ENCODE measurements at places on chromosomes 11 and 22. TPM values are rescaled to one million over a fixed set of nuclear protein-coding genes. Genes with fewer than 3 reads are reported as not detected.

- no peak for DNase-seq
These were observed 56.0 kb upstream of the CLMP start for GRCh38 chr11:123250892-123251656.

GRCh38 chr11:65454311-65454695 lies 31.7 kb downstream of the NEAT1 start:
- no peak for DNase-seq

GRCh38 chr11:60844045-60844869 lies 2.3 kb downstream of the CCDC86 start:
- no peak for DNase-seq

DNA sequence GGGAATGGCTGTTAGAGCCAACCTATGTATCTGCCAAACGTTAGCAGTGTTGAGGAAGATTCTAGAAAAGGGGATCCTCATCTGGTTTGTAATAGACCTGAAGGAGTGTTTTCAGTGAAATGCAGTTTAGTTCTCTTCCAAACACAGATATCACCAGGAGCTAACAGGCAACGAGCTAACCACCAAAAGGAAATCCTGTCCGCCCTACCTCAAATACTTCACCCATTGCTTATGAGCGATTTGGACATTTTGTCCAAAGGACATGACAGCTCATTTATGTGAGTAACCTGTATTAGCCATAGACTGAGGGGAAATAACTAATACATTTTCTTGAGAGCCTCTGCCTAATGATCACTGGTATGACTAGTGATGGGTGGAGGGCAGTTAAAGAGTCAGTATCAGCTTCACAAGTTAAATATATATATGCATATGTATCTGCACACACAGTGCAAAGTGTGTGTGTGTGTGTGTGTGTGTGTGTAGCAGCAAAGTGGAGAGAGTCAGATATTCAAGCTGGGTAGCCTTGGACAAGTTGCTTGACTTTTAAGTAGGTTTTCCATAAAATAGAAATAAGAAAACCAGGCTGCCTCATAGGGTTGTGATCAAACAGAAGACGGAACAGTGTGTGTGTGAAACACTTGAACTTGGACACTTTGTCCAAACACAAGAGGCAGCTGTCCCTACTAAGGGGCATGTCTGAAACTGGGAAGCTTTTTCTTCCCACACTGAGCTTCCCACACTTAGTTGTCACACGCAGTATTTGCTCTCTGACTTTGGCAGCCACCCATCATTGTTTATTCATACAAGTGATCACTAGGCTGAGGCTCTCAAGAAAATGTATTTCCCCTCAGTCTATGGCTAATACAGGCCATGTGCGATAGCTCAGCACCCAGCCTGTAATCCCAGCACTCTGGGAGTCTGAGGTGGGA lies 940 bp upstream of the C11orf91 start:
- DNase-seq: no peak

DNA sequence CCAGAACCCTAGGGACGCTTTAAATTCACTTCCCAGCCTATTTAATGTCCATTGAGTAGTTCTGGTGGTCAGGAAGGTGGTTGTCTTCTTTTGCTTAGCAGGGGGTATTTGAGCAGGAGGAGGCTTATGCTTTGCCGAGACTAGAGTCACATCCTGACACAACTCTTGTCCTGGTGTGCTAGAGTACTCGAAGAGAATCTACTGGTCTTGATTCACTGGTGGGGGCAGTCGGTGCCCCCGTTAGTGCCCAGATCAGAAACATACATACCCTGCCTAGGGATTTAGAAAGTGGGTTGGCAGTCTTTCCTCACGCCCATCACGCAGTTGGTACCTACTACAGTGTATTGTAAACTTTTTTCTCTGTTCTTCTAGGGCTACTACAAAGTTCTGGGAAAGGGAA lies 2.7 kb downstream of the RPL27A start:
- DNase-seq: no peak

GRCh38 chr22:29994027-29994715 lies 86.1 kb upstream of the HORMAD2 start:
- DNase-seq: no peak

DNA sequence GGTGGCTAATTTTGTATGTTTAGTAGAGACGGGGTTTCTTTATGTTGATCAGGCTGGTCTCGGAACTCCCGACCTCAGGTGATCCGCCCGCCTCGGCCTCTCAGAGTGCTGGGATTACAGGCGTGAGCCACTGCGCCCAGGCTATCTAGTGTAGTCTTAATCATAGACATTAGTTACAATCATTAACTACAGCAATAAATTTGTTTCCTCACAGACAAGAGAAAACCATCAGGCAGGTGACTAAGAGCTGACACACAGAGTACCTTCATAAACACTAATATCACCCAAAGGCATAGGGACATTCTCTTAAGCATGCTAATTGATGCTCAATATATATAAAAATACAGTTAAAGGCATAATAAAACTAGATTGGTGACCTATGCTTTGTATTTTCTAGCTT lies 19.4 kb downstream of the SDHD start:
- no peak for DNase-seq

DNA sequence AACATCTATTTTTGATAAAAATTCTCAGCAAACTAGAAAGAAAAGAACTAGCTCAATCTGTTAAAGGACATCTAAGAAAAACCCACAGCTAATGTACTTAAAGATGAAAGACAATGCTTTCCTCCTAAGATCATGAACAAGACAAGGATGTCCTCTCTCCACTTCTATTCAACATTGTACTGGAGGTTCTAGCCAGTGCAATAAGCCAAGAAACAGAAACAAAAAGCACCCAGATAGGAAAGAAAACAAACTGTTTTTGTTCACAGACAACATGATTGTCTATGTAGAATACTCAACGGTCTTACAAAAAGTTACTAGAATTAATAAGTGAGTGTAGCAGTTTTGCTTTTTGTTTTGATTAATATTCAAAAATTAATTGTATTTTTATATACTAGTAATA lies 7.8 kb downstream of the CD3D start:
- DNase-seq: no peak

GRCh38 chr11:35912883-35913624 lies 30.8 kb upstream of the LDLRAD3 start:
- DNase-seq: no peak

DNA sequence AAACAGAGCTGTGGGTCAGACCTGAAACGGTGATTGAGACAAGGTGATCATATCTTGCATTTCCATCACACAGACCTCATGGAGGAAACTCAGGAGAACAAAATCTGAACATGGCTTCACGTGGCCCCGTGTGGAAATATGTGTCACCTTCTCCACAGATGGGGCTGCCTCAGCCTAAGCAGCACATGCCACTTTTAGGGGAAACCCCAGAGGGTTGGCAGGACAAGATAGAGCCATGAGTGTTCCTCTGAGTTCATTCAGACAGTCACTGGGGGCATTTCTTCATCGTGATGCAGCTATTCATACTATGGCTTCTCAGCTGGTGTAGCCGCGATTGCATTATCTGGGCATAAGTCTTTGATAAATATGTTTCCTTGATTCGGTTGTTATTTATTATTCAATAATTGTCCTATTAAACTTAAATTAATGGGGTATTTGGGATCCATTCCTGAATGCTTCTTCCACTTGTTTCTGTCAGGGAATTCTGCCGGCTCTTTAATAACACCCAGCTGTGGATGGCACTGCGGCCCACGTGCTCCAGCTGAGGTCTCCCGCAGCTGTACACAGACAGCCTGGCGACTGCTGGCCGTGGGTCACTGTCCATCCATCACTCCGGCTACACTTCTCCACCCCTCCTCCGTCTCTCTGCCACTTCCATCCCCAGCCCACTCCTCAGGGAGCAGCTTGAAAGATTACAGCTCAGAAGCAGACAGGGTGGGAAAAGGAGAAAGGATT lies 485.1 kb downstream of the OPCML start:
- DNase-seq: no peak

DNA sequence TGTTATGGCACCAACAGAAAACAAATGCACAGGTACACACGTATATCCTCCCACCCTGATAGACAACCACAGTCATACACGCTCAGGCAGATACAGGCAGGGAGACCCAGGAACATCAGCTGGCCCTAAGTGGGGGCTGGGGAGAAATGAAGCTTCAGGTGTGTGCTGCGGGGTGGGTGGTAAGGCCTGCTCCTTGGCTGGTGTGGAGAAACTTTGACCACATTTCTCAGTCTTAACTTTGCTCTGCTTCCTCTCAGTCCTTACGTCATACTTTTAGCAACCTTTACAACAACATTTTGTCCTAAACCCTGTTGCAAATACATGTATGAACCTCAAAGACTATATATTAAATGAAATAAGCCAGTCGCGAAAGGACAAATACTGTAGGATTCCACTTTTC lies 6.7 kb upstream of the ANAPC15 start:
- DNase-seq: no peak

DNA sequence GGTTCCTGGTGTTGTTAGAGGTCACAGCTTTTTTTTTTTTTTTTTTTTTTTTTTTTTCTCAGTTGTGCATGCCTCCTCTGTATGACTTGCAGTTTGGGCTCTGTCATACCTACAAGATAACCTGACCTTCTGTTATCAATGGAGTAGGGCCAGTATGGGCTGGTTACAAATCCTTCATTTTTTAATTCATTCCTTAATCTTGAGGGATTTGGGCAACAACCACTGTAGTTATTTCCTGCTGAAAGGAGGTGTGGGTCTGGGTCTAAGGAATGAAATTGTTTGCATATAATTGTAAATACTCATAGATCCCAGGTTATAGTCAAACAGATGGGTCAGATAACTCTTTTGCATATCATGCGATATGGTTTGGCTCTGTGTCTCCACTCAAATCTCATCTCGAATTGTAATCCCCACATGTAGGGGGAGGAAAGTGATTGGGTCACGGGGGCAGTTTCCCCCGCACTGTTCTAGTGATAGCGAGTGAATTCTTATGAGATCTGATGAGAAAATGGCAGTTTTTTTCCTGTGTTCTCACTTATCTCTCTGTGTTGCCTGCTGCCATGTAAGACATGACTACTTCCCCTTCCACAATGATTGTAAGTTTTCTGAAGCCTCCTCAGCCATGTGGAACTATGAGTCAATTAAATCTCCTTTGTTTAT lies 14.1 kb upstream of the GLYAT start:
- DNase-seq: no peak

DNA sequence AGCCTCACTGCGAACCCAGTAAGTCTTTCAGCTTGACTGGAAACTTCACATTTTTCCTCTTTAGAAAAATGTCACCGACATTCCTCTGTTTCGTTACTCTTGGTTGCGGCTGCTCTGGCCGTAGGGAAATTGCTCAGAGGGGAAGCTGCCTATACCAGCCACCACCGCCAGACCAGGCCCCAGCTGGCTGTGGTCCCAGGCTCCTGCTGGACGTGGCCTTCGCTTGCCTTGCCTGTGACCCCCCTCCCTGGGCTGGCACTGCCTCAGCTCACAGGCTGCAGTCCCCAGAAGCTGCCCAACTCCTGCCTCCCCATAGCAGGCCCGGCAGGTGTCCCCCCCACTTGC lies 197.8 kb downstream of the MN1 start:
- no peak for DNase-seq

- no peak for DNase-seq
These were observed 22.9 kb downstream of the TRIM22 start for GRCh38 chr11:5712507-5712906.

- no peak for DNase-seq
These were observed 89.9 kb upstream of the OR5AK2 start for GRCh38 chr11:56898856-56899255.

- no peak for DNase-seq
These were observed 46.5 kb upstream of the THY1 start for GRCh38 chr11:119469506-119469905.

DNA sequence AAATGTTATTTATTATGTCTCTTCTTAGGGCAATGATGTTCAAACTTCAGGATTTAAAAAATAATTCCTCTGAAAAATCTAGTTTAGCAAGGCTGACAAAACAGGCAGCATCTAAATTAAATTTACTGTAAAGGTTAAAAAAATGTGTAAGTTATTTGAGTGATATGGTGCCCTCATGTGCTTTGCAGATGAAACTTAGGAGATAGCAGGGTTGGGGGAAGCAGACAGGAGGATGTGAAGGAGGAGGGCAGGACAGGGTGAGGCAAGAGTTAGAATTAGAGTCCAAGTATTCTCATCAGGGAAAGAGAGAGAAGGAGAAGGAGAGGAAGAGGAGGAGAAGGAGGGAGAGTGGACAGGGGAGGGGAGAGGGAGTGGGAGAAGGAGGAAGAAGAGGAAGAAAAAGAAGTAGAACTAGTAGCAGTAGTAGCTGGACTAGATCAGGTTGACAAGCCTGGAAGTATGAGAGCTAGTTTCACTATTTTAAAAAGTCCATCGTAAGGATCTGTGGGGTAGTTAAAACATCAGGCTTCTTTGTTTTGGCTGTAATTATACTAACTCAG lies 141.2 kb upstream of the SESN3 start:
- no peak for DNase-seq

DNA sequence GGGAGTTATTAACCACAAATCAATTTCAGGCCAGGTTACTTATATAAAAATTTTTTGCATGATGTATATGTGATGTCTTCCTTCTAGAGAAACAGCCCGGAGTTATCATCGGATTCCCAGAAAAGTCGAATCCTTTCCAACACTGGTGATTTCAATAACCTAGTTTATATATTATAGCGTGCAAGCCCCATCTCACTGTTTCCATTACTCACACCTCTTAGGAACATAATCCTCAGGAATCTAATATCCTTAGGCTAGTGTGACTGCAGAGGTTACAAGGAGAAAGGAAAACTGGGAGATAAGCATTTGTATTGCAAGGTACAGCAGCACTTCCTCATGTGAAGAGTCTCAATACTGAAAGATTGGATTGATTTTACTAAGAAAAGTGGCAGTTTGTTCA lies 20.3 kb downstream of the ARHGAP20 start:
- DNase-seq: no peak

DNA sequence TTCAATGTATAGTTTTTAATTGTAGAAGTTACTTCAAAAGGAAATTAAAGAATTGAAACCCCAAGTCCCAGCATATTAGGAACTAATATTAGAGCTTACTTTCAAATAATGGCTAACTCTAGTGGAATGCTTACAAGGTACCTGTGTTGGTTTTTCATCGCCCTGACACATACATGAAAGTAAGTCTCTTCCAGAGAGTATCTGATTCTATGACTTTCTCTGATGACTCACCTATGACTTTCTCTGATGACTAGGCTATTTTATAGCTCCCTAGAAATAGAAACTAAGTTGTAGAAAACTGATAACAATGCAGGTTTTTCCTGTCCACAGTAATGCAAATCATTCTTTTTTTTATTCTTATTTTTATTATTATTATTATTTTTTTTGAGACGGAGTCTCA lies 33.6 kb upstream of the MMP7 start:
- DNase-seq: no peak

Gene GAB4
- total RNA-seq: not detected

Gene OR5P2
- not detected for total RNA-seq

Gene NPAS4
- total RNA-seq: not detected

Gene MDK
- 6.3 TPM for total RNA-seq

Gene ACCS
- total RNA-seq: 7.3 TPM

Gene CLDN5
- total RNA-seq: 5.7 TPM

Gene LRP4
- 0.75 TPM for total RNA-seq

Gene NCF4
- total RNA-seq: 3.6 TPM

Gene OR51I1
- not detected for total RNA-seq

Gene OR8D1
- total RNA-seq: not detected
